Fibroblast of lung (primary cell): ENCODE measurements at places on chromosomes 1 and 21. TPM values are rescaled to one million over a fixed set of nuclear protein-coding genes. Genes with fewer than 3 reads are reported as not detected.

HP1BP3 gene
- 254 and 255 TPM in 2 replicates for total RNA-seq

FCN3 gene
- total RNA-seq = not detected in 2 replicates

PRELP gene
- total RNA-seq = 4.5 and 4.9 TPM in 2 replicates

SIM2 gene
- not detected in 2 replicates for total RNA-seq

DNA sequence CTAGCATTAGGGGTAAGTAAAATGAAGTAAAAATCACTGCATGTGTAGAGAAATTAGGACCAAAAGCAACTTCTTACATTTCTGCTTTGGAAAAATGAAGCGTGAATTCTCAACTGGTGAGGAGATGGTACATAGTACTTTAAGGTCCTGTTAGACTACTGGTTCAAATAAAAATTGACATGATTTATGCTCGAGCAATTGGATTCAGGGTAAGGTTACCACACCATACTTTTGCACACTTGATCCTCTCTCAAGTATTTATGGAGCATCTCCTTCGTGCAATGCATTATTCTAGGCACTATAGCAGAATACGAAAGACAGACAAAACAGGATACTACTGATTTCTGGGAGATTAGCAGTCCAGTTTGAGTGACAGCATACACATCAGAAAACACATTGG, 66.2 kb downstream of the BRINP2 start:
- no peak for DNase-seq

DNA sequence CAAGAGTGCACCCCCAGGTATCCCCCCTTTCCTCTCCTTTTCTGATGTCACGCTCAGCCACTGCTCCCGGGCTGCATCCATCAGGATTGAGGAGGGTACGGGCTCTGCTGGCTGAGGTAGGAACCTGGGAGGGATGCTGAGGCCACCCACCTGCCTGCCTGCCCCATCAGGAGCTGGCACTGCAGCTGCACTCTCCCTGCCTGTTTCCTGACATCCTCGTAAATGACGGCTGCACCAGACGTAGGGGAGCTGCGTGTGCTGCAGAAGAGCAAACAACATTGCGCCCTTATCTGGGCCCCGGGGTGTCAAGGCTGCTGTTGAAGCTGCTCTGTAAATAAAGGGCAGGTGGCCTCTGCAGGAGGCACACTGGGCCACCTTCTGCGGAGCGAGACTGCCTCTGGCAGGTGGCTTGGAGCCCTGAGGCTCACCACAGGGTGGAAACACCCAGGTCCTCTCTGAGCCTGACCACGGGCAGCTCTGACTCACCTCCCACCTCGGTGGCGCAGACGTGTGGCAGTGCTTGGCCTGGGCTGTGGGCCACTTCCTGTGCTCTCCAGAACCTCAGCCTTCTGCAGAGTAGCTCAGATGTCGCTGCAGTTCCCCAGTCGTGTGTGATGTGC, 30.9 kb downstream of the SNAP47 start:
- no peak for DNase-seq

- DNase-seq = peak; percentile 25
Observed at GRCh38 chr1:221444346-221444745, 297.5 kb downstream of the DUSP10 start.

GRCh38 chr21:19490481-19490880, 1086.9 kb upstream of the TMPRSS15 start:
- DNase-seq = no peak

- DNase-seq = no peak
Observed at GRCh38 chr1:20078171-20078651, 8.2 kb downstream of the PLA2G5 start.

DNA sequence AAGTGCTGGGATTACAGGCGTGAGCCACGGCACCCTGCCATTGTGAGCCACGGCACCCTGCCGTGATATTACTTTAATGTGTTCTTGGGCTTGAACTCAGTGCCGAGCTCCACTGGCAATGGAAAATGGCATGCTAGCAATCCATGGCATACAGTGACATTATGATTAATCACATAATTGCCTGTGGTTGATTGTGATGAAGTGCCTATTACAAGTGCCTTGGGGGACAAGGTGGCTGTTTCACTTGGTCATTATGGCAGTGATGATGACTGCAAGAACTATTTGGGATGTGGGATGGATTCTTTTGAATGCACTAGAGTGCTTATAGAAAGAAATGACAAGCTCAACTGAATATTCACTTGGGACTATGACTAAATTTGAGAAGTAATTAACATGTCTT, 22.3 kb upstream of the HPCAL4 start:
- DNase-seq = no peak

DNA sequence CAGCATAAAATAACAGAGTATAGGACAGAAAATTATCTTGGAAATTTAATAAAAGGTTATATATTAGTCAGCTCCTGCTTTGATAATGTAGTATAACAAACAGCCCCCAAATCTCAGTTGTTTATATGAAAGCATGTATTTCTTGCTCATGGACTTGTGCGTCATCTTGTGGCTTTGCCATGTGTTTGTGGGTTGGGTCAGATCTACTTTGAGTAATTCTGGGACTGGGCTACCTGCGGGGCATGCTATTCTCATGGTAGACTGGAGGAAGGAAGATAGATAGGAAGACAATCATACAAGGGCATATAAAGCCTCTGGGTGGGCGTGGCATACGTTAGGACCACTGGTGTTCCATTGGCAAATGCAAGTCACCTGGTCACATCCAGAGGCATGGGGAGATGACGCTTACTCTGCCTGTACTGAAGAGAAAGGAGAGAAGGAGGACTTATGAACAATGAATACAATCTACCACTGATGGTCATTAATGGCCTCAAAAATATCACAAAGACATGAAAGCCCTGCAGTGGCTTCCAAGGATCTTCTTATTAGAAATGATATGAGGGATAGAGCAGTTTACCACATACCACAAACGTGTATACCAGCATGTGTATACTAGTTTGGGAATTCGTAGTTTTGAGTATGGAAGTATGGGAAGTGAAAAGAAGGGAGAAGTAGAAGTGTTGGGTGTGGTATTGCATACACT, 267.0 kb downstream of the DISC1 start:
- no peak for DNase-seq

GRCh38 chr1:203100516-203100869, 14.7 kb upstream of the MYOG start:
- no peak for DNase-seq

GRCh38 chr1:87333692-87334347, 5.1 kb downstream of the LMO4 start:
- peak; percentile 56 for DNase-seq

- peak; percentile 50 for DNase-seq
Observed at GRCh38 chr1:222454782-222455181, 93.1 kb downstream of the HHIPL2 start.

GRCh38 chr21:38841472-38841871, 35.7 kb downstream of the ETS2 start:
- DNase-seq = no peak

DNA sequence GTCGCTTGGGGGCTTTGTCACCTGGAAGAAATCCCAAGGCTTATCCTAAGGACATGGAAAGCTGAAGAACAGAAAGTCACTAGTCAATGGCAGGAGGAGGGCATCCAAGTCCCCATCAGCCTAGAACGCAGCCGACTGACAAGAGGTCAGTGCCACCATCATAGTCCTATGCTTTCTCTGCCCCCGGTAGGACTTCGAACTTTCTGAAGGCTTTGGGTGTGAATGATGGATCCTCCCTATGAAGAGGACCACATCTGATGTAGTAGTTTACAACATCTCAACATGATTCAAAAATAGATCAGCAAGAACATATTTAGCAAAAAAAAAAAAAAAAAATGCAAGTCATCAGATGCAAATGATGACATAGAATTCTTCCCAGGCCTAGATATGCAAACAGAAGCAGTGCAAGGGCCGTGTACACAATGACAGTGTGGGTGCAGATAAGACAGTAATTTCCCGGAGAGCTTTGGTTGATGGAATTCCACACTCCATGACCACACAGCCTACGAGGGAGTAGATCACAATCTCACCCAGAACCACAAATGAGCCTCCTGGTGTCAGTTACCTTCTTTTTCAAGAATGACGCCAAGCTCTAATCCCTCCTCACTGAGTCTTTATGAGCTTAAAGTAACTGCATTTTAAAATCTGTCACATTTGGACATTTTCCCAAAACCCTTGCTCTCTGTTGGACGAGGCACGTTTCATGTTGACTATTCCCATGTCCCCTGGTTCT, 88.2 kb downstream of the PSMG1 start:
- peak; percentile 95 for DNase-seq

GRCh38 chr1:86409416-86410021, 13.4 kb upstream of the ODF2L start:
- no peak for DNase-seq
